GM10248 (cell line): ENCODE measurements at places on chromosomes 4 and X.

- DNase-seq = no peak
Measured at GRCh38 chr4:1493540-1494287, 87.5 kb upstream of the NKX1-1 start.

DNA sequence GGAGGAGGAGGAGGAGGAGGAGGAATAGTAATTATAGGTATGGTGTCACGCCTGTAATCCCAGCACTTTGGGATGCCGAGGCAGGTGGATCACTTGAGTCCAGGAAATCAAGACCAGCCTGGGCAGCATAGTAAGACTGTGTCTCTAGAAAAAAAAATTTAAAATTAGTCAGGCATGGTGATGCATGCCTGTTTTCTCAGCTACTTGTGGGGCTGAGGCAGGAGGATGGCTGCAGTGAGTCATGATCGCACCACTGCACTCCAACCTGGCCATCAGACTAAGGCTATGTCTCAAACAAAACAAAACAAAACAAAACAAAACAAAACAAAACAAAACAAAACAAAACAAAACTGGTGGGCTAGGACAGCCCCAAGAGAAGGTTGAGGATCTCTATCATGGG is 3.0 kb downstream of the STARD8 start:
- no peak for DNase-seq

DNA sequence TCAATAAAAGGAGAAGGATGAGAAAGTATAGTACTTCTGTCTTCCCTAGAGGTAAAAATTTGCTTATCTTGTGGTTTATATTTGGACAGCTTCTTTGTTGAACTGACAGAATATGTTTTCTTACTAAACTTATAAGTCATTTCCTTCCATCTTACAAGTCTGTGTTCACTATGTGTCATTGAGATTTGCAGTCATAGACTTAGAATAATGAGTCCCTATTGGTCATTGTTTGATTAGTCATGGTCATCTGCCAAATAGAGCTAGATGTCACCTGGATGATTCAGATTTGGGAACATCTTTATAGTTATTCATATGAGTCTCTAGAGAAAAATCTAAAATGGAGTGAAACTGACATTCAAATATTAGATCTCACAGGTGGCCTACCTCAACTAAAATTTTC is 51.5 kb downstream of the SPATA18 start:
- DNase-seq = no peak

DNA sequence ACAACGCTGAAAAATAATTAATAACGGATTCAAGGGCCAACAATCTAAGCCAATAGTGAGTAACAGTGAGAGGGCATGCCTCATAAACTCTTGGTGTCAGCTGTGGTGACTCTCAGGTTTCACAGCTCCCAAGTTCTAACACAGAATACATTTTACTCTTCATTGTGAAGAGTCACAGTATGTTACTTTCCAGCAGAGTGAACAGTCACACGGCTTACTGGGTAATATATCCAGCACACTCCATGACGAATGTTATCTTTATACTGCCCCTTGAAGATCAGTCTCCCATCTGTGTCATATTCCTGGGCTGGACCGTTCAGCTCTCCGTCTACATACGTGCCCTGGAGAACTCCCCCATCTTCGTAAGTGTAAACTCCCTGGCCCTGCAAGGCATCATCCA is 23.1 kb downstream of the SETD7 start:
- no peak for DNase-seq

DNA sequence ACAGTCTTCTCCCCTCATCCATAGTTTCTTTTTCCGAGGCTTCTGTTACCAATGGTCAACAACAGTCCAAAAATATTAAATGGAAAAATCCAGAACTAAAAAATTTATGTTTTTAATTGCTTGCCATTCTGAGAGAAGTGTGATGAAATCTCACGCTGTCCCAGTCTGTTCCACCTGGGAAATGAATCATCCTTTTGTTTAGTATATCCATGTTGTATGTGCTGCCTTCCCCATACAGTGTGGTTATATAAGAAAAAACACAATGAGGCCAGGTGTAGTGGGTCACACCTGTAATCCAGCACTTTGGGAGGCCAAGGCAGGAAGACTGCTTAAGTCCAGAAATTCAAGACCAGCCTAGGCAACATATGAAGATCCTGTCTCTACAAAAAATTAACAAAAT is 161.6 kb downstream of the CHIC2 start:
- DNase-seq = no peak

DNA sequence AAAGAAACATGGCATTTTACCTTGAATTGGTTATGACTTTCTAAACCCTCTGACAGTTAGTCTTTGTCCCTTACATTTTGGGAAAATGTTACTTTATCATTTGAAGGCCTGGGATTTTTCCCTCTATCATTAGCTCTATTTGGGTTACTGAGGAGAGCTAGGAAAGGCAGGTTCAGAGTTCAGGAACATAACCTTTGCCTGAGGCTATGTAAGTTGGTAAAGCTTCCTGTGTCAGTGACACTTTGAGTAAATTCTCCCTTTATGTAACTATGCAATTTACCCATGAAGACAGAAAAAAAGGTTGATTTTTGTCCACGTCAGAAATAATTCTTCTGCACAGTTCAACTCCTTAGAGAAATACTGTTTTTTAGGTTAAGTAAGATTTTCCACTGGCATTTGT is 171.8 kb upstream of the NRK start:
- DNase-seq = no peak

GRCh38 chrX:1581132-1581531 is 10.3 kb upstream of the AKAP17A start:
- peak; percentile 54 for DNase-seq

- no peak for DNase-seq
Measured at GRCh38 chrX:36974911-36975310, 33.3 kb upstream of the FAM47C start.

DNA sequence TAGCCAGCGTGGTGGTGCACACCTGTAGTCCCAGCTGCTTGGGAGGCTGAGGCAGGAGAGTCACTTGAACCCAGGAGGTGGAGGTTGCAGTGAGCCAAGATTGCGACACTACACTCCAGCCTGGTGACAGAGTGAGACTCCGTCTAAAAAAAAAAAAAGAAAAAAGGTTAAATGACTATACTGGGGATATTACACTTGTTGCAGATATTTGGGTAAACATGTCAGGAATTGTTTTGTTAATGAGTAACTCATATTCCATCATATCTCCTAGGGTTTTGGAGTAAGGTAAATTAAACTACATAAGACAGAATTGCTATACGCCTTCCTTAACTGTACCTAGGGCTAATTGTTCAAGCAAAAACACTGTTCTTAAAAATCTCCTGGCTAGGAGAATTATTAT is 291.4 kb upstream of the IGFBP7 start:
- DNase-seq = no peak

GRCh38 chrX:125622899-125623298 is 303.2 kb downstream of the TEX13C start:
- no peak for DNase-seq

DNA sequence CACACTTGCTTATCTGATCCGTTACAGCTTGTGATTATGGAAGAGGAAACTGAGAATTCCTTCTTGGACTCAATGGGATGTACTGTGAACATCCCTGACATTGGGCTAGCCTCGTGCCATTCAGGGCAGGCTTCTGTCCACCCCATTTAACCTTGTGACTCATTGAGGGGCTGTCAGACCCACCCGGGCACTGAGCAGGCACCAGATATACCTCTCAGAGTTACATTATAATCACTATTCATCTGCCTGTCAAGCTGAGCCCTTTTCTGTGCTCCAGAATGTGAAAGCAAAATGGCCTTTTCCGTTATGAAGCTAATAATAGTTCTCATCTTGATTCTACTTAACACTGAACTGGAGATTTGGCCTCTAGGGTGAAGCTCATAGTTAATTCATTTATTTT is 170.6 kb upstream of the SCML1 start:
- DNase-seq = no peak

DNA sequence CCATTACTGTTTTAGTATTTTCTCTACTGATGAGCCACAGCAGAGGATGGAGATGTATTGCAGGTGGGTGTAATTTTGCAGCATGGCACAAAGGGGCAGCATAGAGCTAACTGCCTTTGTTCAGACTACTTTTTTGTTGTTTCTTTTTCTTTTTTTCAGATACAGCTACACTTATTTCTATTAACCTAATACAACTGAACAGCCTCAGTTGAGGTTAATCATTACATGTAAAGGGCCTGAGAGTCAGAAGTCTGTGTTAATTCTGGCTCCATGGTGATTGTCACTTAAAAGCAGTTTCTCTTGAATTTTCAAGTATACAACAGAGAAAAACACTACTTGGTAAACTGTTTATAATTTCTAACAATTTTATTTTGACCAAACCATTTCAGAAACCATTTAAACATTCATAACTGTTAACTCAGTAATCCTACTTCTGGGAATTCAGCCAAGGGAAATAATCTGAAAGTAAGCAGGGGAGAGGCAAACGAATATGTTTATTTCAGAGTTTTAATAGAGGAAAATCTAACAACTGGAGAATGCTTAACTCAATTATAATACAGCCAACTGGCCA is 13.9 kb upstream of the PPEF2 start:
- DNase-seq = peak; percentile 65
